Right renal cortex interstitium (tissue), 3 donors: ENCODE measurements at places on chromosomes 5 and 9.

GRCh38 chr9:30459156-30459555 is 1925.3 kb upstream of the ACO1 start:
- DNase-seq, result no peak

GRCh38 chr5:68134669-68135313 is 80.8 kb upstream of the PIK3R1 start:
- DNase-seq, result no peak

DNA sequence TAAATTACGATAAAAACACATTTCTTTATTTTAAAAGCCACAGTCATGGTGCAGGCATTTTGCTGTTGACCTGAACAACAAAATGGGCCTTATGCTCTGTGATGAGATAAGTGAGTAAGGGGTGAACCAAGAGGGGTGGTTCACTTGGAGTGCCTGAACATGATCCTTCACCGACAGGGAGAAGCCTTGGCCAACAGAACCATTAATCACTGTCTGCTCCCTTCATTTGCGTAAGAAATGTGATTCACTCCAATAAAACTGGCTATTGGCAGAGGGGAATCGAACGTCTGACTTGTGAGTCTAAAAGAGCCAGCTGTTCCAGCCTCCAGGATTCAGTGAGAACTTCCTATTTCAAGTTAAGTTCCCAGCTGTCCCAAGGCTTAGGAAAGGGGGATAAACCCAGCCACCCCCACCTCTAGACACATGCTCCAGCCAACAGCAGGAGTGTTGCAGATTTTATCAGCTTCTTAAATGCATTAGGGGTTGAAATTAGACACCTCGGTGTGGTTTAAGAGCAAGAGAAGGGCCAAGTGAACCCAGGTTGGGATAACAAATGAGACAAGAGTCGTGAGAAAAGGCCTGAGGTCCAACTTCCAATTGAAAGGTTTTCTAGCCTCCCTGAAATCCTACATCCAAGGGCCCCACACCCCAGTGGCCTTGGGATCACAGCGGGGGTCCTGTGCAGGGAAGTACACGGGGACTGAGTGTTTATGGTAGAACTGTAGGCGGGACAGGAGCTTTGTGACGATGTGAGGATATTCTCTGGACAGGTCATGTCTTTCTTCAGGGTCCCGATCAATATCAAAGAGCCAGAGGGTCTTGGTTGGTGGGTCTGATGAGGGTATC is 131.4 kb upstream of the LHFPL2 start:
- no peak for DNase-seq

DNA sequence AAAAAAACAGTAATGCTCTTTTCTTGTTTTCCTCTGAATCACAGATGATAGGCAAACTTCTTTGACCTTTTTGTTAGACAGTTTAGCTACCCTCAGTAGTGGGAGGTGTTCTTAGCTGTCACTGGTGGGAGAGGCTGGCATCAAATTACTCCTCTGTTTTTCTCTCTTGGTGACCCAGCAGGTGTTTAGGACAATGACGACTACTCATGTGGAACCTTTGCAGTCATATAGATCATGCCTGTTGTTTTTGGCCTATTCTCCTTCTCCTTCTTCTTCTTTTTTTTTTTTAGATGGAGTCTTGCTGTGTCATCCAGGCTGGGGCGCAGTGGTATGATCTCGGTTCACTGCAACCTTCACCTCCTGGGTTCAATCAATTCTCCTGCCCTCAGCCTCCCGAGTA is 15.4 kb upstream of the NPR2 start:
- no peak for DNase-seq

DNA sequence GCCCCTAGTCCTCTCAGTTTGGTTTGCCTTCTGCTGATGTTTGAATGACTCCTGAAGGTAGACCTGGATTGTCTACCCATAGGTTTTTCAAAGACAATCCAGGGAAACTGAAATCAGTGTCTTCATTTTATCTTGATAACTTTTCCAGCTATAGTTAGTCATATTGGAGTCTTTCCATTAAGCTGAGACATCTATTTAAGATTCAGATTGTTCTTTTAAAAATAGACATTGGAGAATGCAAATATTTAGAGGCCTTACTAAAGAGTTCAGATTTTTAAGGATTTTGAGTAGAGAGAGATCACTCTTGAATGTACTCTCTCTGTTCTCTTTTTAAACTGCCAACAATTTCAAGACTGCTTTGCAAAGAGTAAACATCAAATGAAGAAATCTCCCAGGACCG is 69.1 kb downstream of the GDNF start:
- no peak for DNase-seq

GRCh38 chr5:139494256-139494655 is 11.7 kb upstream of the STING1 start:
- DNase-seq, result no peak

DNA sequence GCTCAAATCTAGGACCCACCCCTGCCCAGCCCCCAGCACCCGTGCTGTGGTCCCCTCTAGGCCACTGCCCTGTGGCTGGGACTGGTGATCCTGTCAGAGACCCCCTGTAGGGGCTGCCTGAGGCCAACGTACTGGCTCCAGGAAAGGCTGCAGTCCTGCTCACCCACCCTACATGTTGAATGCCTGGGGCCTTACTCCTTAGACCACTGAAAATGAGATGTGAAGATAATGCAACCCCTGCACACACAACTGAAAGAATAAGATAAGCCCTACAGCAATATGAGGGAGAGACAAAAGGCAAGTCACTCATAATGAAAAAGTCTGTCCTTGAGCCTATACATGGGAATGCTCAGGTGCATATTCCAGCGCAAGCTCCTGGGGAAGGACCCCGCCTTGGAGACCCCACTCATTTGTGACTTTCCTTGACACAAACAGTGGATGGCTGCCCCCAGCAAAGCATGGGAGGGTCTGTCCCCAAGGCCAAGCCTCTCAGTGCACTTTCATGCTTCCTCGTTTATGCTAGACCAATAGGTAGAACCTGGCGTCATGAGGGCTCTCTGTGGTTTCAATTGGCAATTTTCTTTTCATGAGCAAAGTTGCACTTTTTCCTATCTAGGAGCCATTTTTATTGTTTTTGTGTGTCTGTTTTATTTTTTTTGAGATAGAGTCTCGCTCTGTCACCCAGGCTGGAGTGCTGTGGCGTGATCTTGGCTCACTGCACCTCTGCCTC is 12.5 kb upstream of the WNK2 start:
- DNase-seq, result no peak

DNA sequence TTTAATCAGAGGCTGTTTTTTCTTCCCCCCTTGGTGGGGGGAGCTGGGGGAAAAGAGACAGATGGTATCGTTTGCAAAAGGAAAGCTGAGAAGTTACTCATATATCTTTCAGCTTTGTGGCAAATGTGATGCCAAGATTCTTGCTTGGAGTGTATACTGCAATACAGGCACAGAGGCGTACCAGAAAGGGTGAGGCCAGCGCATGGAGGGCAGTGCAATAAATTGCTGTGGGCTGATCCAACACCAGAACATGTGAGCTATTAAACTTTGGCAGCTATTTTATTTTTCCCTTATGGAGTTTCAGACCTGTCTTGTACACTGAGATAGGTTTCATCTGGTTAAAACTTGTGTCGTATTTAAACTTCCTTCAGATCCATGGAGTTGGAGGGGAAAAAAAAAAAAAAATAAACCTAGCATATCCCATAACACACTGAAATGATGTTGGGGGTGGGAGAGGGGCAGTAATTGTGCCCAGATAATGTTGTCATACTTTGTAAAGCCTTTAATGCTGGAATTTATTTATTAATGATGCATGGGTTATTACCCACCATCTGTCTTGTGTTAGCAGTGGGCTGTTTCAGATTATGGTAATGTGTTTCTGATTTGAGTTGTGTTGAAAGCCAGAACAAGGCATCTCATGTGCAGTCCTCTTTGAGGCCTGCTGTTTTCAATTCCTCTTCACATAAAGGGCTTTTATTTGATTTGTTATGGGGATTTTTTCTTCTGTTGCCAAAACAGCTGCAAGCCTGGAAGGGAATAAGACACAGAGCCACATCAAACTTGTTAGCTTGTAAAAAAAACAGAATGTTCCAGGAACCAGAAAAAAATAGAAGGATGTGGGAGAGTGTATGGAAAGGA is 891.3 kb downstream of the TLE1 start:
- DNase-seq, result peak; percentile 77

DNA sequence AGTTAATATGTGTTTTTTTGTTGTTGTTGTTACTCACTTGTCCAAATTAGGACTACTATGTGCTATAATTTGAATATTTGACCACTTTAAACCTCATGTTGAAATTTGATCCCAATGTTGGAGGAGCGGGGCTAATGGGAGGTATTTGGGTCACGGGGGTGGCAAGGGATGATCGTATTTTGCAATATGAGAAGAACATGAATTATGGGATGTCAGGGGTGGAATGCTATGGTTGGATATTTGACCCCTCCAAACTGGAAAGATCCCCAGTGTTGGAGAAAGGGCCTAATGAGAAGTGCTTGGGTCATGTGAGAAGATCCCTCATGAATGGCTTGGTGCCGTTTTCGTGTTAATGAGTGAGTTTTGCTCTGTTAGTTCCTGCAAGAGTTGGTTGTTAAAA is 119.8 kb downstream of the NUDT12 start:
- no peak for DNase-seq

GRCh38 chr9:129280623-129281271 is 102.7 kb upstream of the IER5L start:
- no peak for DNase-seq

DNA sequence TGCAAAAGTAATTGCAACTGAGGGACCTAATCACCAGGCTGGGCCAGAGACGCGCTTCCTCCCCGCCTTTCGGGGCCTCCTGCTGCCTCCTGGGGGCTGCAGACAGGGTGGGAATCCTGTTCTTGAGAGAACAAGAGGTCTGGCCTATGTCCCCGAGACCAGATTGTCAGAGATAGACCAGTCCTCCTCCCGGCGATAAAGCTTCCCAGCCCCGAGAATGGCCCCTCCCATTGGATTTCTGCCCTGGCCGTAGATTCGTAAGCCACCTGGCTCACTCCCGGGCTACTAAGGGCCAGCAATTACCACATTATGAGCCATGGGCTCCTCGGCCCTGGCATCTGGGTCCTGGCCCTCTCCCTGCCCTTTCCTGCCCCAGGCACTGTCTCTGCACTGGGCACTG is 70.4 kb downstream of the HRH2 start:
- no peak for DNase-seq

DNA sequence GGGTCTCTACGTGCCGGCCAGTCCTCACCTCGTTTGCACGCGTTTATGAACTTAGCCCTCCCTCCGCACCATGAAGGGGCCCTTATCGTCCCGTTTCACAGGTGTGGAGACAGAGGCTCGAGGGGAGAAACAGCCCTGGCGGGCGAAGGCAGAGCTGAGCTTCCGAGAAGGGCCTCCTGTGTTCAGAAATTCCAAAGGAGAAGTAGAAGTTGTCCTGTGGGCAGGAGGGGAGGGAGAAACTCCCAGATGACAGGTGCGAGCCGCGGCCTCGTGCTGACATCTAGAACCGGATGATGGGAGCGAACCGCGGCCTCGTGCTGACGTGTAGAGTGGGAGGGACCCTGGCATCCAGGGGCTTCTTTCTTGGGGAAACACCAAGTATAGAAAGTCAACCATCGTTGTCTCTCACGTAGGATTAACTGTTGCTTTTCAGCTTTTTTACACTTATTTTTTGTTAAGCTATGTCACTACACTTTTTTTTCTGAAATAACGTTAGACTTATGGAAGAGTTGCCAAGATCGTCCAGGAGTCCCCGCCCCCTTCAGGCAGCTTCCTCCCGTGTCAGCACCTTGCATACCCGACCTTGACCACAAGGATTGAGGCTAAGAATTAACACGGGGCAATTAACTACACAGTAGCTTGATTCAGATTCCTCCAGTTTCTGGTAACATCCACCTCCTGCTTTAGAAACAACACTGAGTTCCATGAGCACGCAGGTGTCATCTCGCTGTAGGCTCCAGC is 42.8 kb upstream of the NKD2 start:
- no peak for DNase-seq

- DNase-seq, result no peak
These were observed 628.8 kb downstream of the PDE4D start for GRCh38 chr5:59264639-59265245.

- no peak for DNase-seq
These were observed 125.4 kb downstream of the ATPSCKMT start for GRCh38 chr5:10124287-10124686.

DNA sequence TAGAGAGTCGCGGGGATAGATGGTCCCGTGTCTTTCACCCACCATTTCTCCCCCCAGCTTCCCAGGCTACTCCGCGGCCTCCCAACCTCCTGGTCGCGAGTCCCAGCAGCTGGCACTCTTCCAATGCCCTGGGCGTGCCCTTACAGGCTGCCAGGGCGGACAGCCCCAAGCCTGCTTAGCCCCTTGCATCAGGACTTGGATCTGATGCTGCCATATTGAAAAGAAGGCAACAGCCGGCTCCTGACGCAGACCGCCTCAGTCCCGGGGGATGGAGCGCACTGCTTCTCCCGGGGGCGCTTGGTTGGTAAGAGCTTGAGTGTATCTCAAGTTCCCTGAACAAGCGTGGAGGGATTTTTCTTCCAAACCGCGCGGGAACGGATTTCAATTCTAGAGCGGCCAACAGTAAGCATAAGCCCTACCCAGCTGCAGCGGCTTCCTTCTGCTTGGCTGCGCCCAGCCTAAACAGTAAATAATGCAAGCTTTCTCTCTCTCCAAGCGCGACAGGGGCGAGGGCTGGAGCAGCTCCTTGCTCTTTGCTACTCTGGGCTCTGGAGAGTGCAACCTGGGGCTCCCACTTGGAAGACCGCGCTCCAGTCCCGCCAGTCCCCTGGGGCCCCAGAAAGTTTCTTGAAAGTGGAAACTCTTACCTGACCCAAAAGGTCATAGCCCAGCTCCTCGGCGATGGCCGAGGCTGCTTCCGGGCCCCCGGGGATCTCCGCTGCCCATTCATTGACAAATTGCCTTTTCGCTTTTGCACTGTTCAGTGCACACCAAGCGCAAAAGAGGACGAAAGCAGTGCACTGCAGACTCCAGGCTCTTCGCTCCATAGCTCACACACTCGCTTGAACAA is 607 bp downstream of the PCSK1 start:
- DNase-seq, result no peak

DNA sequence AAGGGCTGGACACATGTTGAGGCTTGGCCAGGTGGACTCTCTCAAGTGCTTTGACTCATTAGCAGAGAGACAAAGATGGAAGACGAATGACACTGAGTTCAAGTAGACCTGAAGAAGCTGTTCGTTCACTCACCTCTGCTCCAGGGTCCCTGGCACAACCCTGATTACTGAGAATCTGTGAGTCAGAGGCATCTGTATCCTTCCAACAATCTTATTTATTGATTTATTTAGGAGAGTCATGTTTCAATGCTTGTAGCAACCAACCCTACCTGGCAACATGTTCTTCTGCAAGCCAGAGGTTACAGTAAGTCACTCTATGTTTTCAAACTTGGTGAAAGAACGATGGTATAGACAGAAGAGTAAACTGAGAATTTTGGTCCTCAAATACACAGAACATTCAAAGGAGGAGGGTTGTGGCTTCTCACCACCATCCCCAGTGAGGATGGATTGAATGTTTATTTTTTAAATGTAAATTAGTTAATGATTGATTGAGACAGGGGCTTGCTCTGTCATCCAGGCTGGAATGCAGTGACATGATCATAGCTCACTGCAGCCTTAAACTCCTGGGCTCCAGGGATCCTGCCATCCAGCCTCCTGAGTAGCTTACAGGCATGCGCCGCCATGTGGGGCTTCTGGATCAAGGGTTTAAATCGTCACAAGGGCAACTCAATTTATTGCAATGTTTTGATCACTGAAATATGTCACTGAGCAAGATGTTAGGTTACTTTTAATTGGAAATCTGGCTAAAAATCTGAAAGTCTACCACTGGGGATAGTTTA is 55.7 kb upstream of the CARTPT start:
- no peak for DNase-seq
